CD4-positive, alpha-beta memory T cell (primary cell): ENCODE measurements at places on chromosomes 7 and 10.

- DNase-seq = no peak
Measured at GRCh38 chr10:104322416-104322782, 15.9 kb downstream of the ITPRIP start.

GRCh38 chr10:61024151-61024855 is 80.3 kb upstream of the RHOBTB1 start:
- DNase-seq = no peak

DNA sequence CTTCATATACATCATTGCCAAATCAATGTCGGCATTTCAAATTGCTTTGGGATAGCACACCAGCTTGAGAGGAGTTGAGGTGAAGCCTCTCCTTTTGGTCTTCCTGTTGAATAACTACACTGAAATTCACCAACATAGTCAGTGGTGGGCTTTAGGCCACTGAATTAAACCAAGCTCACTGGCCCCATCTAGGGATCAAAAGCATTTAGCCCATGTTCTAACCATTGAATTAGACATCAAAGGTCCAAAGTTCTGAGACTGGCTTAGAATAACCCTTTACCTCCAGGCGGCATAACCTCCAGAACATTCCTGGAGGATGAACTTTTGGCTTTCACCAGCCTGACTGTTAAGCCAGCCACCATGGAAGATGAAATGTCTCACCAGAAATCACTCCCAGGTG is 54.6 kb downstream of the BPGM start:
- DNase-seq = peak; percentile 18

- DNase-seq = no peak
Measured at GRCh38 chr10:107565014-107565413, 400.5 kb upstream of the SORCS1 start.

DNA sequence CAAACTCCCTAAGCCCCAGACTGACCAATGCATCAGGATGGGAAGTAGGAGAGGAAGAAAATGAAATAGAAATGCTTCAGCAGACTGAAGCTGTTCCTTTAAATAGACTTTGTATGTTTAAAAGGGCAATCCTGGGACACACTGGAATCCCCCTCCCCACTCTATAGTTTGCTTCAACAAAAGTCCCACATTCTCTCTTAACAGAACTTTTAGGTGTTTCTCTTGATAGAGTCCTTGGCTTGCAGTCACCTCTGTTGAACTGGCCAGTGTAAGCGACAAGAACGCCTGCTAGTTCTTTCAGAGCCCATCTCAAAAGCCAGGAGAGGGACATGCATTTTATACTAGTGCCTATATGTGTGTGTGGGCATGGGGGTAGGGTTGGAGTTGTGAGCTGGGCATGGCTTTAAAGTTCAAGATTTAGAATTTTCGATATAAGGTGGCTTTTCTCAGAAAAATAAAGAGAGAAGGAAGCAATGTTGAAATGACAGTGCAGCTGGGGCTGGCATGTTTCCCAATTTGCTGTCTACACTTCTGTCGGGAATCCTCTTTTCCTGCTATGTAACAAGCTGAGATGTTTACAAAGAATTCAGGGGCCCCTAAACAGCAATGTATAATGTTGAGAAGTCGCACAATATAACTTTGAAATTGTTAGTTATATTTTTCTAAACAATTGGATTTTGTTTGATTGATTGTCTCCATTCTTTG is 2.1 kb downstream of the TBX20 start:
- DNase-seq = no peak

DNA sequence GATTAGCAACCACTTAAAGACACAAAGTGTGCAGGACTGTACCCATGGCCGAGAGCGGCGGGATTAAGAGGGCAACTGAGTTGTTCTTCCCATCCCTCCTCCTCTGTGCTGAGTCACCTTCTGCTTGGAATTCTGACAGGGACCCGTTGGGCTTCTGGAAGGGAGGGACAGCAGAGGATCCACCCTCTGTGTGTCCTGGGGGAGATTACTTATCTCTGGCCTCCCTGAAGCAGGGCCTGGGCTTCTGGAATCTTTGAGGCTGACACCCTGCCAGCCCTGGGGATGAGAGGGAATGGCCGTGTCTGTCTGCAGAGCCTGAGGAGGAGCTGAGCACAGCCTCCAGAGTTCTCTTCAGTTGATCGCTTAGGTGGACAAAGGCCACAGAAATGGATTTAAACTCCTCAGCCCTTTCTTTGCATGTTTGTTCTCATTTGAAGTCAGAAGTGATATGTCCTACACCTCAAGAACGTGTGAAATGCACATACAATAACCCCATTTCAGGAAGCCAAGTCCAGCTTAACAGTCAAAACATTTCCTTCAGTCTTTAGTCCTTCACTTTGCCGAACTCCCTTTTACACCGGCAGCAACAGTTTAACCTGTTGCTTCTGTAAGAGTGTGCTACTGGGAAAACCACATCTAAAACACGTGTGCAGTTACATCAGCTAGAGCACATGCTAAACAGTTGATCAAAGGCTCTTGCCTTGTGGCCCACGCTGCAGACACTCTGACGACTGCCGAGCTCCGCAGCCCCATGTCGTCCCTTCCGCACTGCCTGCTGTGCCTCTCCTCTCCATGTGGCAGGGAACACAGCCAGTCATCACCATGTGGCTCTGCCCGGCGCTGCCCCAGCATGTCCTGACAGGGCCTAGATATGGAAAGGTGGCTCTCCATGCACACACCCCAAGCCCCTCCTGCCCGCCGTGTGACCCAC is 55.7 kb downstream of the IKZF1 start:
- peak; percentile 85 for DNase-seq

DNA sequence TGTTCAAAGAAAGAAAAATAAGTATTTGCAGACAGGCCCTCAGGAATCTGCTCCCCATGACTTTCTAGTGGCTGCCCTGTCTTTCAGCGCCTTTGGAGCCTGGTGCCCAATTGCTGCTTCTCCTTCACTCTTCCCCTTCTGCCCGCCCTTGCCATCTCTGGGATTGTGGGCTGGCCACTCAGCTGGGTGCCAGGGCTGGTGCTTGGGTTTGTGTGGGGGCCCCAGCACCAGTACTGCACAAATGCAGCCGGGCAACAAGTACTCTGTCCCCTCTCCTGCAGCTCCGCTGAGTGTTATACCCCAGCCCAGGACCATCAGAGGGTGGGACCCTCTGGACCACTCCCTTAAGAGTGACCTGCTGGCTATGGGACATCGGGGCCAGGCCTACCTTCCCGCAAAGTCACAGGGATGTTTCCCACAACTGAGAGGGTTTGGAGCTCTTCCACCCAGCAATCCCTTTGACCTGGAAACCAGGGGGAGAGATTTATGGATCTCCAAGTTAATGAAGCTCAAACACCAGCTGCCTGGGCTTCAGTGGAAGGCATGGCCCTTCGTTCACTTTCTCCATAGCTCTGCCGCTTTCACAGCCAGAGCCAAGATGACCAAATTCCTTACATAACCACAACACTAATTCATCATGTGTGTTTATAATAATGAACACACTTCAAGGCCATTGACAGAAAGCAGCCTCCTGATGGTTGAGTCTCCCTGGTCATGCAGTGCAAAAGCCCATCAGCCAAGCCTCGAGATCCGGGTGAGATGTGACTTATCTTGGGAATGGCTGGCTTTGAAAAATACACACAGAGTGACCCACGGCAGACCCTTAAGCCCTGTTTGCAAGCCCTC is 313.9 kb upstream of the ZNF32 start:
- DNase-seq = no peak

DNA sequence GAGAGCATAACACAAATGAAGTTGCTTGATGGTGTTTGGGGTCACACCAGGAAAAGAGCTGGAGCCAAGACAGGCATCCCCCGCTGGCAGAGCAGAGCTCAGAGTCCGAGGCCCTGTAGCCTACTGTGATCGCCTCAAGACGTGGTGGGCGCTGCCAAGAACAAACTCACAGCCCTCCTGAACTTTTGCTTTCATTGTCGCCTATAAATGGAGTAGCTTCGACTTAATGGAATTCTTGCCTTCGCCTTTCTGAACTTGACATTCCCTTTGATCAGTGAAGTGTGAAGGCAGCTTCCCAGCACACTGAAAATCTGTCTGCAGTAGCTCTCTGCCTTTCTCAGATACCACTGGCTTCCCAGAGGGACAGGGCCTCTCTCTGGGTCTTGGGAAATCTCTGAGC is 21.3 kb downstream of the CPXM2 start:
- DNase-seq = no peak

DNA sequence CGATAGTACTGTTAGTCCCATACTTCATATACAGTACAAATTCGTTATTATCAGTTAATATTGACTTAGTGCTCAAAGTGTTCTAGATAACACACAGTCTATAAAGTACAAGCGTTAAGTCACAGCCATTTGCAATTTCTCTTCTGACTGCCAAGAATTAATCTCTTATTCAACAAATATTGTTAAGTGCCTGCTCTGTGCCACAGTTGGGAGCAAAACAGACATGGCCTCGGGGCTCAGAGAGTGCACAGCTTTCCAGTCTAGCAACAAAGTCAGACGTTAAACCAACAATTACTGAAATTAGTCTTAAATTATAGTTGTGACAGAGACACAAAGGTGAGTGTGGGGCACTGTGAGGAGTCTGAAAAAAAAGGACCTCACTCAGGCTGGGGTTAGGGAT is 113.0 kb upstream of the DPP6 start:
- DNase-seq = no peak

GRCh38 chr10:3105905-3106304 is 38.6 kb downstream of the PFKP start:
- no peak for DNase-seq

DNA sequence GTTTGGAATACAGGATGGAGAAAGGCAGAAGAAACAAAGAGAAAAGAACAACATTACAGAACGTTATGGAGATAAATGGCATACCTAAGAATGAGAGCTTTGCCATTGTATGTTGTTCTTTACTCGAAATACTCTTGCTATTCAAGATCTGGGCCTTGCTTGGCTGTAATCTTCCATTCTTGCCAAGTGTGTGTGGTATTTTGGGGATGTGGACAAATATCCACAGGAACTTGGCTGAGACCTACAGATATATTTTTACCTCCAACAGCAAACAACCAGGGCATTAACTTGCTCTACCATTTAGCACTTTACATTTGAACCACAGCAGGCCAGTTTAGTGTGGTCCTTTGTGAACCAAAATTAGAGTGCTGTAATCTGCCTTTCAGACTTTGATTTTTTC is 76.3 kb downstream of the DKK1 start:
- no peak for DNase-seq

DNA sequence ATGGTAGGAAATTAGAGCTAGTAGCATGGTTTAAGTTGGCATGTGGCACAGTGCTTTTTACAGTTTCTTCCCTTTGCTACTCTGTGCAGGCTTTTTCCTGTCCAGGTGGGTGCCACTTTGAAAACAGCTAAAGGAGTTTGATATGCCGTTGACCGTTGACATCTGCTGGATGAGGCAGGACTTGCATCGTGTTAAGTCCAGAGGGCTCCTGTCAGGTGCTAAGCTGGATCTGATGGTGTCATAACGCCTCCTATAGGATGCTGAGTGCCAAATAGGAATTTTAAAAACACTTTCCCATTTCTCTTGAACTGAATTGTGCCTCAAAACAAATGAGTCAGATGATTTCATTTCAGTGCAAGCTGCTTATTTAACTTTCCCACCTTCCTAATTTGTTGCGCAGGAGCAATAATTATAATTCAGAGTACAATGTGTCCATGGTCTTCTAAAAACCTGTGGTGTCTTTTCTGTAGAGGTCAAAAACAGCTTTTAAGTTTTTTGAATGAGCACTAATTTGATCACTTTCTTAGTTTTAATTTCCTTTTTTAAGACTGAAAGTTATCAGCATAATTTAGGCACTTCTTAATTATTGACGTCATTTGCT is 178.3 kb downstream of the CDCA7L start:
- no peak for DNase-seq

DNA sequence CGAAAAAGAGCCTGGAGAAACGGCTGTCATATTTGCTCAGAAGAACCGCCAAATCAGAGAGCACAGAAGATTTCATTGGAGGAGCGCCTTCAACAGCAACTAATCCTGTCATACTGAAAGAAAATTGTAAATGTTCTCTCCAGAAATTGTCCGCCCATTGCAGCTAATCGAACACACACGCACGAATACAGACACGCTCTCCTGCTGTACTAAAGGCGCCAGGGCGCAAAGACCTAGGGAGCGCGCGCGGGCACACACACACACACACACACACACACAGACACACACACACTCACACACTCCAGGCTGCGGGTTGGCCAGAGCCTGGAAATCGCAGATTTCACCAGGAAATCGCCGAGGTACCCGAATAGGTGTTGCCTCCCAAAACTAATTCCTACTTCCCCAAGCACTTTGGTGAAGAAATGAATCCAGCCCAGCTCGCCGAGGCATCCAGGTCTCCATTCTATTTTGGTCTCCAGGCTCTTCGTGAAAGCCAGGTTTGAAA is at the start of gene CHRM2:
Gene CHRM2, plus strand, starts transcription at position 157 of the 505 bp plus-strand sequence. CDS start 146,214 bp downstream, outside the sequence.
- no peak for DNase-seq

DNA sequence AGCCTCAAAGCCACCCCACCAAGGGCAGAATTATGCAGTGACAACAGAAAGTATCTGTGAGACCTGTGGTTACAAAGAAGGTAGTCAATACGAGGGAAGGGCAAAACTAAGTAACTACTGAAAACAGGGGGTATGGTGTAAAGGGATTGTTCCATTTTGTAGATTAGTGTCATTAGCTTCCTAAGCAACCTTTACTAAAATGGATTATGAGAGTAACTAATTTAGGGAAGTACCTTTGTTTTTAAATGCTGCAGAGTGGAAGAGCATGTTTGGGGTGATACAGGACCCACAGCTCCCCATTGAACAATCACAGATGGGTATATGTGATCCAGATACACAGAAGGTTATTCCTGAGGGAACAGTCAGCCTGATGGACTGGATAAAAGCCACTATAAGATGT is 51.3 kb upstream of the TAC1 start:
- no peak for DNase-seq

DNA sequence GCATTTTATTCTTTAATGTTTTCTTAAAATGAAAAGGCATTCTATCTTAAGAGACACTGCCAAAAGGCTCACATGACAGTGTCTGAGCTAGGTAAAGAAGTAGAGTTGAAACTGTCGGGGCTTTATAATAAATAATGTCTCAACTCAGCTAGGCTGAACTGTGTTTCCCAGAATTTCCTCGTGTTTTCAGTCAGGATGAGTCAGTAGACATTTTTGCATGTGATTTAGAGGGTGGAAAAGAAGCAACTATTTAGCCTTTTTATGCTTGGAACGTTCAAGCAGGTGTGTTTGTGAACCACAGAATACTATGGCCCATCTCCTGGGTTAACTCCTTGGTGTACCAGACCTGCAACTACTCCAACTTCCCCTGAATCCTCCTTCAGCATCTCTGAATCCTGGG is 23.4 kb upstream of the LIPA start:
- no peak for DNase-seq

DNA sequence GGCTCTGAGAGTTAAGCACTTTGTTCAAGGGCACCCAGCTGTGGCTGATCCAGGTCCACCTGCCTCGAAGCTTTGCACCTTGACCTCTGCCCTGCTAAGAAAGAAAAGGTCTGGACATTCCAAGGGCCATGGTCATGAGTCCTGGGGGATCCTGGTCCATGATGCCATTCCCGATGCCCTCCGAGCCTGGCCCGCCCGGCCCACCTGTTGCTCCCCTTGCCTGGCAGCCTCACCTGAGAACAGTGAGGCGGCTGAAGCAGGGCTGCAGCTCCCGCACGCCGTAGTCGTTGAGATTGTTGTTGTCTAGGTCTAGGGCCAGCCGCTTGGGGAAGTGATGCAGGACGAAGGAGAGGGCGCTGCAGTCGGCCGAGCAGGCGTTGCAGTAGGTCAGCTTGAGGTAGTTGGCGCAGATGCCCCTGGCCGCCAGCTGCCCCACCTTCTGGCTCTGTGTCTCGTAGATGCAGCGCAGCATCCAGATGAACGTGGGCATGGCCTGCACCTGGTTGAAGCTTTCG is 27.5 kb downstream of the NOD1 start:
- no peak for DNase-seq
